ENCODE measurements at places on chromosomes 12 and 14.

DNA sequence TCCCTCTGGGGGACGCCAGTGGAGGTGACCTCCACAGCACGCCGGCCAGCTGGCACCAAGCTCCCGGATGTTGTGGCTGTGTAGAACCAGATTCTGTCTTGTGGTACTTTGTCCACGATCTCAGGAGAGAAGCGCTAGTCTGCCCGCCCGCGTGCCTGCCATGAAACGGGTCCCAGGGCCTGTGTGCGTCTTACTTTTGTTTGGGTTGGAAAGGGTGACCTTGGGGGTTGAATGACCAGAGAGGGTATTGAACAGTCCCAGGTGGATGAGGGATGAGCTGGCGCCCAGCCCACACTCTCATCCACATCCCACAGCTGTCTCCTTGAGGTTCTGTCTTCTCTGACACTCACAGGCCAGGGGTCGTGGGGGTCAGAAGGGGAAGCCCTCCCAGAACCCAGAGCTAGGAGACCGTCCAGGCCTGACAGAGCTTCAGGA is 78.3 kb downstream of the WDR20 start:
- no peak for DNase-seq

DNA sequence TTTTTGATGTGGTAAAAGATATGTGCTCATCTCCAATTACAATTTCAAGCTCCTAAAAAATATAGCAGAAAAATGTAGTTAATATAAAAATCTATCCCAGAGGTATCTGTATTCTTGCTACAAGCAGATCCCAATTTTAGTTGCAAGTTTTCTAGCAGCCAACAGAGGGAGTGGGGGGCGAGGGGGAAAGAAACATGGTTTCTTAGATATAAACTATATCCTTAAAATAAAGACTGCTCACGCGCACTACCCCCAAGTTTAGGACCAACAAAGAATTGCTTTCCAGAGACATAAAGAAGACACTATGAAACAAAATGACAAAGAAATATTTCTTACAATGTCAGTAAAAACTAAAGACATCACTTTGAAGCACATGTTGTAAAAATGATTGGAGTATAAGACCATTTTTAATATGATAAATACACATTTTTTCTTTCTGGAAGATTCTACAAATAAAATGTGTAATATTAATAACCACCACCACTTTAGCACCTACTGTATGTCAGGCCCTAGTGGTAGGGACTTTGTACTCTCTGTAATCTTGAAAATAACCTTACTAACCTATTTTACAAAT is 5.4 kb downstream of the MAGOHB start:
- DNase-seq = no peak

GRCh38 chr14:99633918-99634317 is 11.0 kb upstream of the HHIPL1 start:
- no peak for DNase-seq

DNA sequence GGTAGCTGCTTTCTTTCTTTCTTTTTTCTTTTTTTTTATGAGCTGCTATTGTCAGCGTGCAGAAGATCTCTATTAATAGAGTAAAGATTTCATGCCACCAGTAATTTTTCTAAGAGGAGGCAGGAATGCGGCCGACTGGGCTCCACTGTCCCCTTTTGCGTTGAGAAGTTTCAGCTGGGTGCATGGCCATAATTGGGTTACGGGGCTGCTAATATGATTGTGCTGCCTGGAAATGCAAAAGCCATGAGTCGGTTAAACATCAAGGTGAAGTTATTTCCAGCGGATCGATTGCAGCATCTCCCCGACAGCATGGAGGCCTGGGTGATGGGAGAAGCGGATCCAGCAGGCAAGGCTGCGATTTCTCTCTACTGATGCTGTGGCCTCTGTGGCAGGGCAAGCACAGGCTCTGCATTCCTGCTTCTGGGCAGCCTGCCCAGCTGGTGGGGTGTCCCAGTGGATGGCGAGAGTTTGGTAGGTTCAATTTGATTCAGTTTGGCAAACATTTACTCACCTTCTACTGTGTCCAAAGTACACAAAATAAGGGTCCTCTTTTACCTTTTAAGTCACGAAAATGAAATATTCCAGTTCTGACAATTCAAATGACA is 54.4 kb upstream of the PRMT8 start:
- no peak for DNase-seq

DNA sequence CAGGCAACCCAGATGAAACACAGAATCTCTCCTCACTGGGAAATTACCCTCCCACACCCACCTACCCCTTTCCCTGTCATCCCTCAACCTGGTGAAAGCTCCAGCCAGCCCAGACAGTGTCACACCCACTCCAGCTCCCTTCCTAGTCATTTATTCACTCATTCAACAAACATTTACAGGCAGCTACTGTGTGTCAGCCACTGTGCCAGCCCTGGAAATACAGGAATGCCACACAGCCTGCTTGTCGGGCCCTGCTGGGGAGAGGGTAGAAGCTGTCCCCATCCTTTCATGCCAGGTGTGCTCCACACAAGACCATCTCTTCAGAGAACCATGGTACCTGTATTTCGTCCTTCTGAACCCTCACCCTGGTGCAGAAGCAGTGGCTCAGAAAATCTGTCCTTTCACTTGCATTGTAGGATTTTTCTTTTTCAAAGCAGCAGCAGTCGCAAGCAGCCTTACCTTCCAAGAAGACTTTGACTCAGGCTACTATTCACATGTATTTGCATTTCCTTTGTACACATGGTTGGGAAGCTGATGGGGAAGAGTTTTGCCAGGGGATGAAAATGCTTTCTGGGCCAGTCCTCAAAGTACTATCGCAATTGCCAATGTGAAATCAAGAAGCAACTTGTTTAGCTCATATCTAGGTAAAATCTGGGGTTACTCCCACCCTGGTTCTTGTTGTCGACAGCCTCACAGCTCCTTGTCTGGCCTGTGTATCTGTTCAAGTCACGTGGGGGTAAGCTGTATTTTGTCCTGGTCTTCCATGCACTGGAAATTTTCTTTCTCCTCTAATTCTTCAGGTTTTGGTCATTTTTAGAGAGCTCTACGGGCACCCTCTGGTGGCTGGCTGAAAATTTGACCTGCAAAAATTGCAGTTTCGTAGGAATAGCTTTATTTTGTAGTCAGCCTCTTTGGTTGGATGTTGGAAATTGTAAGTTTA is 147.4 kb upstream of the EGLN3 start:
- DNase-seq = peak; percentile 64

DNA sequence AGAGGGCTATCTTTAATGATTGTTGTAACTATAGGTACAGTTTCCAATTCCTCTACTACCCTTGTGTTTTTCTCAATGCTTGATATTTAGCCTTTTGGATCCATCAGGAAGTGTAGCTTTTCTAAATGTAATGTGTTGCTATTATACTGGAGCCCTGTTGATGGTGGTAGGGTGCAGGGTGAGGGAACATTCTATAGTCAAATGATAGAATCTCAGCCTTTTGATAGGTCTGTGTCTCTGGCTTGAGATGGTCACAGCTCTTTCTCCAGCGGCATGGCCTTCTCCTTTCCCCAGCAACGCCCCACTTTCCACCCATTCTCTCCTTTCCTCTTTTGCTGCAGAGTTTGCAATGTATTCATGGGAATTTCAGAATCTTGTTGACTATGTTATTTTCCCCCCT is 398.6 kb downstream of the RERGL start:
- no peak for DNase-seq

- DNase-seq = no peak
Observed at GRCh38 chr12:109981311-109981710, 14.9 kb downstream of the GIT2 start.

DNA sequence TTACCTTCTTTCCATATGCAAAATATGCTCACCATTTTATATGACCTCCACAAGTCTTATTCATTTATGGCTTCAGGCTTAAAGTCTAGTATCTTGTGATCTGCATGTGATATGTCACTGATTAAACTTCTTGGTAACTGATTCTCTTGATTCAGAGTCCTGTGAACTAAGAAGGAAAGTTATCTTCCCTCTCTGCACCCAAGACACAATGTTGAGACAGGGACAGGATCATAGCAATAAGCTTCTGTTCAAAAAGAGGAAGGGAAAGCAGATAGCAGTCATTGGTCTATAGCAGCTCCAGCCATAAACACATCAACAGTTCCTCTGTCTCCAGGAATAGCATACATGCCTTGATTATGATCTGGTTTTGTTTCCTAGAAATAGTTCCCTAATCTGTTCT is 103.1 kb downstream of the UNC79 start:
- DNase-seq = peak; percentile 67

- DNase-seq = peak; percentile 64
Observed at GRCh38 chr12:10959804-10960203, 20.7 kb upstream of the TAS2R14 start.

DNA sequence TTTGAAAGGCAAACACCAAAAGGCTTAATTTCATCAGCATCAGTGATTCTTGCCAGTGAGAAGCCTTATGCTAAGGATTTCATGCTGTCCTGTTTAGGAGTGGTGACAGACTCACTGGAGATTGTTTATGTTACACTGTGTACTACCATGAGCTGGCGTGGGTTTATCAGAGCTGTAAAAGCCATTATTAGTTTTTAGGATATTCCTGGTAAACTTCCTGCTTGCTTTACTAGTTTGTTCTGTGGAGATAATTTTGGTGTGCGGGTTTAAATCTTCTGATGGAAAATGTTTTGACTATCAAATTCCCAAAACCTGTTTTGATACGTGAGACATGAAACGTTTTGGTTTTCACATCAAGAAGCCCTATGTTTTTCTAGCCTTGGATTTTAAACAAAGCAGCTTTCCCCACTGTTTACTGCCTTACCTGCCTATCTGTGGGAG is 15.2 kb downstream of the PPFIBP1 start:
- DNase-seq = no peak

DNA sequence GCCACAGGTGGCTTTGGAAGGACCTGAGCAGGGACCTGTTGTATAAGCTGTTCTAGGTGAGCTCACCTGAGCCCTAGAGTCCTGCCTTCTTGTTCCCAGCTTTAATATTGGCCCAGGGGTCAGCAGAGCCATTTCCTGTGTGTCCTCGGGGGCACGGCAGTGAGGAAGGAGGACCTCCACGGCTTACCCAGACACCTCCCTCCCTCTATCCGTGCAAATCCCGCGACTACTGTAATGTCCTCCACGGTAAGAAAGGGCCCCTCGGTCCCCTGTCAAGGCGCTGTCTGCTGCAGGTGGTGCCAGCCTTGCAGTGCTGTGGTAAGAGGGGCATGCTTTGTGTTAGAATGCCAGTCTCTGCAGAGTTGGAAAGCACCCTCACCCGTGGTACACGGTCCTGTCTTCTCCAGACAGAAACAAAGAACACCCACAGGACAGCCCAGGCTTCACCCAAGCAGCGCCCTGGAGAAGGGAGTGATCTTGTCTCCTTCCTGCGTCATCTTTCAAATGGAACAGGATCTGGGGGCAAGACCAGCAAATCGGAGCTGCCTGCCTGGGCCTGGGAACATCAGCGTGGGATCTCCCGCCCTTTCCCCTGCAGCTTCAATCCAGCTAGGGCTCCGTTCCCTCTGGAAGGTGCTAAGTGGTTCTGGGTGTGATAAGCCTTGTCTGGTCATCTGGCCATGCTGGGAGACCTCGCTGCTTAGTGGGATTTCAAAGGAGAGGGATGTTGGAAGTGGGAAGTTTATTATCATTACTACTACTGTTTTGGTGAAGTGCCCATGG is 20.2 kb upstream of the FZD10 start:
- no peak for DNase-seq

GRCh38 chr12:118391424-118391823 is 15.1 kb downstream of the SUDS3 start:
- peak; percentile 32 for DNase-seq

- no peak for DNase-seq
Observed at GRCh38 chr12:30839643-30840220, 85.0 kb upstream of the CAPRIN2 start.

DNA sequence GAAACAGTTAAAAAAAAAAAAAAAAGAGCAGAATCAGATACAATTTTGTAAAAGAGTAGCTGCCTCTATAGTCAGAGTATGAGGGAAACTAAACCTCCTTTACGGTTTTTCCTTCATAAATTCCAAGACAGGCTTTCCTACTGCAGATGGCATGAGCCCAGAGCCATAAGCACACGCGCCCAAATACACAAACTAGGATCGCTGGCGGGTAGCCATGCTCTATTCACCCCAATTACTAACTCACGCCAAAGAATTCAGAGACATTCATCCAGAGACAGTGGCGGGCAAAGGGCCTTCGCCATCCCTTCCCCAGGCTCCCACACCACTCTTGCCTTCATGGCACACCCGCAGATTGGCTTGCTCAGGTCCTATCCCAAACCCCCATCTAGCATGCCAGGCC is 48.2 kb downstream of the MOK start:
- DNase-seq = no peak
